ENCODE measurements at places on chromosomes 3 and 15.

DNA sequence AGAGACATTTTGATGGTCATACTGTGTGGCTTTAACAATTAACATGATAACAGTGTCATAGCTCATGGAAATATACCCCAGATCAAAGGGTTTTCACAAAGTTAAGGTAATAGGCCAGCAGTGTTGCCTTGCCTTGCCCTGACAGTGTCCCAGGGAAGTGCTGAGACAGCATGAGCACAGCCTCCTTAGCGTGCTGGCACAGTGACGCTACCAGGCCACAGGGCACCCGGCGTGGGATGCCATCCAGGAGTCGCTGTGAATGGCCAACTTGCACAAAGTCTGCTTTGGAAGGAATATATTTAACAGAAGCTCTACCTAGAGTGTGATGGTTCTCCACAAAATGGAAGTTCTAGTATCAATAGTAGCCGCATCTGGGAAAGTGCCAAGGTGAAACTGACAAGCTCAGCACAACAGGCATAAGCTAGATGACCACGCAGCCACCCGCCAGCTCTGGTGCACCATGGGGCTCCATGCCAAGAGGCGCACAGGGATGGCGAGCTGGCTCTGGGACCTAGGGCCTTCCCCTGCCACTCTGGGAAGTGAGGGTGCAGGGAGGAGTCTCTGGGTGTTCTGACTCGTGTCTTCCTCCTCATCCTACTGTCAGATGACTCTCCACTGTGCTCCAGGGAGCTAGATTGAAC lies 86.2 kb downstream of the GABRB3 start:
- DNase-seq: no peak

DNA sequence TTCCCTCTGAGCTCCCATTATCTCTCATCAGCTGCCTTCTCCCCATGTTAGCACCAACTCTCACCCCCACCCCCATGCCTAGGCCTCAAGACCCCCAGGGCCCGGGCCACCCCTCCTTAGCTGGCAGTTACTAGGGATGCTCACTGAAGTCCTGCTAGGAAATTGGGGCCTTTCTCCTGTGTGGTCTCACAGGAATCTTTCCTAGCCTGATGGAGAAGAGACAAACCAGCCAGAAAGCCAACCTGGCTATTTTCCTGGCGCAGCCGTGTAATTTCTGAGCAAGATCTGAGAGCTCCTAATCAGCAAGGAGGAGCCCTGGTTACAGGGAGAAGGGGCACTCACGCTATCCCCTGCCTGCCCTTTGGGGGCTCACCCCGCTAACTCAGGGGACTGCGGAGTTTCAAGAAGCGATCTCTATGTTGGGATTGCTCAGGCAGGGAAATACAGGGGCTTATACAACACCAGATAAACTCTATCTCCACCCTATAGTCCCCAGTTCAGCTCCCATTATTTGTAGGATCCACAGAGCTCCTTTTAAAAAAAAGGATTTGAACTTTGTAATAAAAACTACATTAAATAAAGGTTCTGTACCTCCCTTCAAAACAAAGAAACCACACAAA lies 25.2 kb downstream of the NR2F2 start:
- no peak for DNase-seq

- no peak for DNase-seq
These were observed 7.4 kb downstream of the SQOR start for GRCh38 chr15:45641999-45642932.

DNA sequence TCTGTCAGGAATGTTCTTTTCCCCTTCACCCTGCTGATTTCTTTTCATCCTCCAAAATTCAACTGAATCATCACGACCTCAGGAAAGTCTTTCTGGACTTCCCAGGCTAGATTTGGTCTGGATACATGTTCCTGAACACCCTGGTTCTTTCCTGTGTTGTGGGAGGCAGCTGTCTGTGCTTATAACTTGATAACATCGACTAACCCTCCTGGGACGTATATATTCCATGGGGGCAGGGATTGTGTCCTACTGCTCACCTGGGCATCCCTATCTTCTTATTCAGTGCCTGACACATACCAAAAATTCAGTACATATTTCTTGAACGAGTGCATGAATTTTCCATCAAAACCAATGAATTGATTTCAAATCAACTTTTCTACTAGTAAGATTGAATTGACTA lies 47.6 kb upstream of the MEF2A start:
- no peak for DNase-seq

Data from hematopoietic multipotent progenitor cell treated with erythropoietin and hydrocortisone succinate and interleukin-3 and kit ligand, for 8 days (in vitro differentiated cells).